ENCODE measurements at places on chromosomes 16 and 17. TPM values are rescaled to one million over a fixed set of nuclear protein-coding genes. Genes with fewer than 3 reads are reported as not detected.

GRCh38 chr17:56601591-56601990 is 8.1 kb downstream of the NOG start:
- DNase-seq: no peak

DNA sequence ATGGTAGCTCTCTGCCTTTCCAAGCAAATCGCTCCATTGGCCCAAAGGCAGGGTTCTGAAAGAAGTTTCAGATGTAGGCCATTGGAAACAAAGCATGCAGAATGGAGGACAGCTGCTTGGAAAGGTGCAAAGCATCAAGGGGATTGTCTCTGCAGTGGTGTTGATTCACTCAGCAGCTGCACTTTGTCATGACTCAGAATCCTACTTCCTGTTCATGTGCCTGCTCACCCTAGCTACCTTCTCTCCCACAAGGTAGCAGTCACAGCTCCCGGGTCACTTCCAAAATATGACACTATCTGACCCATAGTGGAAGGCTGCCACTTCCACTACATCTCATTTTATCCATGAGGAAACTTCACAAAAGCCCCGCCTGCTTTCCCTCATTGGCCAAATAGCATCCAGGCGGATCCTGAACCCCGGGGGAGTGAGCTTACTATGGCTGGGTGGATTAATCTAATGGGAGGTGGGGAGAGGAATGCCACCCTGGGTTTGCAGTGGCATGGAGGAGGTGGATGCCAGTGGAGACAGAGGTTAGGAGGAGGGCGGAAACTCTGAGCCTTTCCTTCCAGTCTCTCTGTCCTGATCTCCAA is 74.7 kb upstream of the NKD1 start:
- DNase-seq: peak; percentile 74

DNA sequence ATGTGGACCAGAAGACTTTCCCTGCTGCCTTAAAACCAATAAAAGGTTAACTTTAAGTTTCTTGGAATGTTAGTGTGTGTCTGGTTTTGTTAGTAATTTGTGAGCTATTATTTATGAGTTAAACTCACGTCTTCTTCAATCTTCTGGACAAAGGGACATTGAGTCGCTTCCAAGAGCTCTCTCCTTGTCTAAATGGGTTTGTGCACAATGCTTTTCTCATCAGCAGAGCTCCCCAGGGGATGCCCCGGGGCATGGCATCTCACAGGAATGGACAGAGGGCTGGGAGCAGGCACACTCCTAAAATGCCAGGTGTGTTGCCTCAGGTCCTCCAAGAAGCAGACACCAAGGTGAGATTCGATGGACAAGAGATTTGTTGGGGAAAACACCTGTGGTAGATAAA is 90.5 kb downstream of the RGS9 start:
- peak; percentile 28 for DNase-seq

- no peak for DNase-seq
Measured at GRCh38 chr17:19876529-19877161, 8.9 kb upstream of the ULK2 start.

DNA sequence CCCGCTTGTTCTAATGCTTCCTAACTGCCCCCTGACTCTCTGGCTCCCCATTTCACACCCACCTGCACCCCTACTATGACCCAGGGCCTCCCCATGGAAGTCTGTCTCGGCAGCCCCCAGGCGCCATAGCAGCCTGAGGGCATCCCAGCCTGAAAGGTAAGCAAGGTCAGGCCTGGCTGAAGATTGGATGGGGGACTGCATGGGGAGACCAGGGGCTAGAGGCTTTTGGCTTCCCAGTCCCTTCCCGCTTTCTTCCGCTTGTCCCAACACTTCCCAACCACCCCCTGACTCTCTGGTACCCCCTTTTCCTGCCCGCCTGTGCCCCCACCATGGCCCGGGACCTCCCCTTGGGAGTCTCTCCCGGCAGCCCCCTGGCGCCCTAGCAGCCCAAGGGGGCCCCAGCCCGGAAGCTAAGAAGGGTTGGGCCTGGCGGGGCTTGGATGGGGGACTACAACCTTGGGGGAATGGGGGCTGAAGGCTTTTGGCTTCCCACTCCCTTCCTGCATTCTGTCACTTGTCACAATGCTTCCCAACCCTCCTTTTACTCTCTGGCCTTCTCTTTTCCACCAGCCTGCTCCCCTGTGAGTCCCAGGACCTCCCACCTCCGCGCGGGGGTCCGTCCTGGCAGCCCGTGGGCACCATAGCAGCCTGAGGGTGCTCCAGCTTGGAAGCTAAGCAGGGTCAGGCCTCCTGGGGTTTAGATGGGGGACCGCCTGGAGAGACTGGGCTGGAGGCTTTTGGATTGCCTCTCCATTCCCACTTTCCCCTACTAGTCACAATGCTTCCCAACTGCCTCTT is 2288.4 kb downstream of the TP53TG3F start:
- DNase-seq: no peak

DNA sequence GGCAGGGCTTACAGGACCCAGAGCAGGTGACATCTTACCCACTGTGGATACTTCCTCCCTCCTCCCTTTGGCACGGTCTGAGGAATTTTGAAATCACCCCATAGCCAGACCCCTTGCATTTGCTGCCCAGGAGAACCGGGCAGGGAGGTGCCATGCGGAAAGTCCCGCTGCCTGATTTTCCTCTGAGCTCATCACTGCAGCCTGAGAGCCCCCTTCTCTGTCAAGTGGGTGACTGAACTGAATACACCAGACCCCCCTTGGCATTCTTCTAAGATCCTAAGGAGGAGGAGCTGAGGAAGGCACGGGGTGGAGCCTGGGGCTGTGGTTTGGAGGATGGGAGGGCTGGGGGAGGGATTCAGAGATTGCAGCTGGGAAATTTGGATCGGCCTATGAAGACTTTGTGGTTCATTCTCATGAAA is 173.4 kb downstream of the RAB11FIP4 start:
- peak; percentile 93 for DNase-seq

DNA sequence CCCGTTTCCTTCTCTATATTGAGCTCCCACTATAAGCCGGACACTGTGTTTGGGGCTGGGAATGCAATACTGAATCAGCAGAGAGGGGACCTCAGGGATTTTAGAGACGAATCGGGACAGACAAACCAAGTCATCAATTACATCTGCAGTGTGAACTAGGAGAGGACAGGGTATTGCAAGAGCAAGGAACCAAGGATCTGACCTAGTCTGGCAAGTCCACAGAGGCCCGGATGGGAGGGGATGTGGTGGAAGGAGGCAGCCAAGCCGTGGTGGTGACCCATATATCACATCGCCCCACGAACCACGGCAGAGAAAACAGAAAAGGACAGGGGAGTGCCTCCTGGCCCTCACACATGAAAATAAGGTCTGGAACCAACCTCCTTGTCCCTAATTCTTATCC is 28.1 kb upstream of the NXPH3 start:
- no peak for DNase-seq

DNA sequence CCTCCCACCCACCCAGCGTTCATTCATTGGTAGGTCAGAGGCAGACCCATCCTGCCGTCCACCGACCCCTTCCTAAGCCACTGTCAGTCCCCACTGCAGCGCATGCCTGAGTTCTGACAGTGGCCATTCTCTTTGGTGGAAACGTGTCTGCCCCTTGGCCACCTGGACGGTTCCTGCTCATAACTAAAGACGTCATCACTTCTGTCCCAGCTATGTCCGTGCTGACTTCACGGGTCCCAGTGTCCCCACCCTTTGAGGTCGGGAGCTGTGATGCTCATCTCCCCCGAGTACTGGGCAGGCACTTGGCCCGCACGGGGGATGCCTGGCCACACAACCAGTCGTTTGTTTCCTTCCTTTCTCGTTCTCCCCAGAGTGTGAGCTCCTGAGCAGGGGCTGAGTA is 267.1 kb downstream of the C16orf95 start:
- DNase-seq: no peak

DNA sequence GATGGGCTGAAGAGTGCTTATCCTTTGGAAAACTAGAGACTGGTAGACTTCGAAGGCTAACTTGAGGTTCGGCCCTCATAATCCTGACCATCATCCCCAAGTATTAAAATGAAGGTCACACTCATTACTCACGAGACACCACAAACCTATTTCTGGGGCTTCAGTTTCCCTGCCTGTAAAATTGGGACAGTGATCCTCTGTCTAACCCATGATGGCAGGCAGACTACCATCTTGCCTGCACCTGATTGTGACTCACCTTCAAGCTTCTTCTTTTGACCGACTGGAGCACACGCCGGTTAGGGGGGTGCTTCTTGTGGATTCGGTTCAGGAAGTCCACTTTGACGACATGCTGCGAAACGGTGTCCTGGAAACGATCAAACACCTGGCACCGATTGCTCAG is 14.2 kb upstream of the DHRS13 start:
- no peak for DNase-seq

GRCh38 chr17:66509926-66510325 is 207.5 kb downstream of the PRKCA start:
- no peak for DNase-seq

DNA sequence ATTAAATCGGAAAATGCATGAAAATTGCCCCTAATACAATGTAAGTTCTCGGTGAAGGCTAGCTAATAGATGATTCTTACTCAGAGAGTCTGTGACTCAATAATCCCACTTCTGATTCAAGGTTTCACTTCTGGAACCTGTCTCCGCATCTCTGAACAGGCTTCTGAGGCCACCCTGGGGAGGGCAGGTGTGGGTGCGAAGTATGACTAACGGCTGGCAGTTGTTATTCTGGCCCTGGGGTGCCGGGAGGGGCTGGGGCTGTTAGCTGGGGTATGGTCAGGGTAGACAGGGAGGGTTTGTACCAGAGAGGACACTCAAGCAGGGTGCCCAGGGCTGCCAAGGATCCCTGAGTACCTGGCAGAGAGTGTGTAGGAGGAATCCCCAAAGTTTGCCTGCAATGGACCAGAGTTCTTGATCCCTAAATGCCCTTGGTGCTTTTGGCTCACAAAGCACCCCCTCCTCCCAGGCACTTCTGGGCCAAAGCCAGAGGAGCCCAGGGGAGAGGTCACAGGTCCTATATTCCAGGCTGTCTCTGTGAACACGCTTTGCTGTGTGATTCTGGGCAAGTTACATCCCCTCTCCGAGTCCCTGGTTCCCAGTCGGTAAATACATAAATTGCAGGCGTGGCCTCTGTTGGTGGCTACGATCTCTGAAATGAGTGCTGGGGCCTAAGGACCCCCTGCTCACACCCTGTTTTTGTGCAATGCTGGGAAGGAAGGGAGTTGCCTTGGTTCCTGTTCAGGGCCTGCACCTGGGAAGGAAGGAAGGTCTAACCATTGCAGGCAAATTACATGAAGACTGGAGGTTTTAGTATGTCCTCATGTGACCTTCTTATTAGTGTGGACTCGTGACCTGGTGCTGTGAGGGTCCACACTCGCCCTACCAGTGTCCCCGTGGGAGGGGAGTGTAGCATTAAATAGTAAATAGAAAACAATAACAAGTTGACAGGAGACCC is 49.9 kb upstream of the CPNE2 start:
- DNase-seq: no peak

Gene NFATC2IP
- 22.2 TPM for total RNA-seq

Gene KCNG4
- total RNA-seq: not detected

Gene ARHGAP44
- not detected for total RNA-seq

Gene SBK1
- total RNA-seq: not detected

Gene DLX3
- 0.15 TPM for total RNA-seq

Gene MYH13
- total RNA-seq: not detected

Measured in M059J (cell line).